ENCODE measurements at places on chromosomes 2 and 18.

GRCh38 chr2:7607441-7608173 lies 690.4 kb downstream of the RNF144A start:
- no peak for DNase-seq

- no peak for DNase-seq
These were observed 76.3 kb upstream of the MGAT4A start for GRCh38 chr2:98807221-98807620.

DNA sequence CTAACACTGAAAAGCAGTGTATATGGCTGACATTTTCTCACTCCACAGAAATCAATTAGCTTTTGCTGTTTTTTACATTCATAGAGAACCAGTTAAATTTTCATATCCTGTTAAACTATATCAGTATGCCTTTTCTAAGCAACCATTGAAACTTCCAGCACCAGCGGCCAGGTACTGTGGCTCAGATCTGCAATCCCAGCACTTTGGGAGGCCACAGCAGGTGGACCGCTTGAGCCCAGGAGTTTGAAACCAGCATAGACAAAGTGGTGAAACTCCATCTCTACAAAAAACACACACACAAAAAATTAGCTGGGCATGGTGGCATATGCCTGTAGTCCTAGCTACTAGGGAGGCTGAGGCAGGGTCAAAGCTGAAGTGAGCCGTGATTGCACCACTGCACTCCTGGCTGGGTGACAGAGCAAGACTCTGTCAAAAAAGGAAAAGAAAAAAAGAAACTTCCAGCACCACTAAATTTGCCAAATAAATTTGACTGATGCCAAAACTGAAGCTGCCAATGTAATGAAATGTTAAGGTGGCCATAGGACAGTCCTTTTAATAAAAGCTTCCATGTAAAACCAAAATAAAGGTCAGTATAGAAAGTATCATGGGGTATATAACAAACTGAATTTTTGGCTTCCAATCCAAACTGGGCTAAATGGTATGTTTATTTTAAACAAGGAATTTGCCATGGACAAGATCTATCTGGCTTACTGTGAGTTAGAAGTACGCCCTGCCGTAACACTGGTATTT lies 3.5 kb downstream of the SFT2D3 start:
- no peak for DNase-seq

DNA sequence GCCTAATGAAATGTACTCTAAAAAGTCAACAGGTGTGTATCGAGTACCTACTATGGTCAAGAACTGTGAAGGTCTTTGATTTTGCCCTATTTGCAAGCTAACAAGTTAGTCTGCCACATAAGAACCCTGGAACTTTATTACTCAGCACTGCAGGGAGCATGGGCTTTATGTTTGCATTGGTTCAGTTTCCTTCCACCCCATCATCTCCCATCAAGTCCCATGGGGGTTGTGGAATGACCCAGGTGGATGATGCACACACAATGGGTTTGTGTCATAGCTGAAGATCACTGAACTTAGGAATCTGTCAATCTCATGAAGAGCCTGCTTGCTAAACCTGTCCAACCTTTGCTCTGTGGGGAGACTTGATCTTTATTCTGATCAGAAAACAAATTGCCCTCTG lies 265.5 kb downstream of the RPRM start:
- DNase-seq, result no peak

DNA sequence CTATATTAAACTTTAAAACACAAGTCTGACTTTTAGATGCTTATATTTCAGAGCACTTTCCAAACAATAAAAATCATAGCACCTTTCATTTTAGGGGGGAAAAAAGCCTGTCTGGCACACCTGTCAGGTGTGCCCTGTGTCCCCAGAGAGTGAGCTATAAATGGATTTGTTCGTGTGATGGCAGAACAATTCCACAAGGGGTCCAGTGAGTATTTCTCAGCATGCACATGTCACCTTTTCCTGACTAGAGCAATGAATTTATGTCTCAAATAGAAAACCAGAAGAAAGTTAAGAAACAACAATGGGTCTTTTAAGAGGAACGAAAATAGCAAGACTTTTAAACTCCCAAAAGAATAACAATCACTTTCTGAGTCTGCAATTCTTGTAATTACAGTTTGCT lies 55.9 kb downstream of the ACVR1C start:
- no peak for DNase-seq

DNA sequence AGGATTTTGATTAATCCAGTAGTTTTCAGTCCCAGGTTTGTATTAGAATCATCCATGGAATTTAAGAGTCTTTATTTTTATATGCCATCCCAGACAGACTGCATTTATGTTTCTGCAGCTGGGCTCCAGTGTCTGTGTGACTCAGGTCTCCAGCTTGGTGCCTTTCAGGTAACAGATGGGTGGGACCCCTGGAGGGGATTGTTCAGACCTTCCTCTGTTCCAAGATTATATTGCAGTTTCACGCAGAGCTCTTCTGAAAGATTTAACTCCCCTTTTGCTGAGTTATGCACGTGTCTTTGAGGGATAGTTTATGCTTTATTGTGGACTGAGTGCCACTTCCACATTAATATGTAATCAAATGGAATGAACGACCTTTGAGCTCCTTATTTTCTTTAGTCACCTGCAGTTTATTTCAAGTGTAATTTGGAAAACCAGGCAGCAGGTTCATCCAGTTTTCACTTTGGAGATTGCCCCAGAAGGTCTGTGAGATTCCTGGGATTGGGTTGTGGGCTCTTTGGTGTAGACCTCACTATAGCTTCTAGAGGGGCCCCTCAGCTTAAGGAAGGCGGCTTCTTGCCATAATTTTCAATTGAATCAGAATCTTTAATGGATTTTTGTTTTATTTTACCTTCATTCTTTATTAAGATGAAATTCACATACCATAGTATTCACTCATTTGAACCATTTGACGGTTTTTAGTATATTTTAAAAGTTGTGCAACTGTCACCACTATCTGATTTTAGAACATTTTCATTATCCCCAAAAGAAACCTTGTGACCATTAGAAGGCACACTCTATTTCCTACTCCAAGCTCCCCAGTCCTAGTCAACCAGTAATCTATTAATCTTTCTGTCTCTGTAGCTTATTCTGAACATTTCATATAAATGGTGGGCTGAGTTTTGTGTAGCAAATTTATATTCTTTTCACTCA lies 135.0 kb downstream of the WDSUB1 start:
- no peak for DNase-seq

GRCh38 chr18:54209471-54210180 lies 14.8 kb downstream of the MBD2 start:
- DNase-seq, result no peak

DNA sequence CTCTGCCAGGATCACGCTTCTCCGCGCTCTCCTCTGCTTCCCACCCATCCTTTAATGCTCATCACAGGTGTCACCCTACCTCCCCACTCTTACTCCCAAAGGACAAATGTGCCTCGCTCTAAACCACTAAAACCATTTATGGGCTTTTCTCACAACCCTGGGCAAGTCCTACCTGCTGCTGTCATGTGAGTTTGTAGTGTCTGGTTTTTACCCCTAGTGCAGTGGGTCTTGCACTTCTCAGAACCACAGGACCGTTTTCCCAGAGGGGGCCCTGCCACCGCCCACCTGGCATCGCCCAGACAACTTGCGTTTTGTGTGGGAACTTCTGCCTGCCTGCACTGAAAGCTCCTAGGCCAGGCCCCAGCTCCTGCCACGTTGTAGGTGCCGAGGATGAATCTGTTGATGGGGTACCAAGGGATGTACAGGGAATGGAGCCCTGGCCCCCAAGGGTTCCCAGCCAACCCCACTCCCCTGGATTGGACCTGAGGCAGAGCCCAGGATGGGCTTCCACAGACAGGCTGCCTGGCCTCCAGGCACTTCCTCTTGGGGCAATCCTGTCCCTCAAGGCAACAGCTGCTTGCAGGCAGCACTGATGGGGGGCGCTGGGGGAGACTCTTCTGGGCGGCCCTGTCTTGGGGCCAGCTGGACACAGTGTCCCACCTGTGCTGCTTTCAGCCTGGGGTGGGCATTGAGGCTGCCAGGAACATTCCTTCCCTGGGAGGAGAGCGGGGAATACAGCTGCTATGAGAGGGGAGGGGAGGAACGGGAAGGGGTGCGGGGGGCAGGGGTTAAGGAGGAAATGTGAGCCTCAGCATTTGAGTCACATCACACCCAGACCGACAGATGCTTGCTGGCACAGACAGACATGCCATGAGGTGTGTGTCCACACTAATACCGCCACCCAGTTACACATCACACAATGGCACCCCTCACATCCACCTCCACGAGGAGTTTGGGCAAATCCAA lies 176.3 kb downstream of the ZFP36L2 start:
- DNase-seq, result no peak

GRCh38 chr2:145067549-145068030 lies 547.7 kb upstream of the ZEB2 start:
- DNase-seq, result no peak

GRCh38 chr2:239548451-239548871 lies 147.6 kb upstream of the HDAC4 start:
- no peak for DNase-seq

GRCh38 chr2:46167406-46167805 lies 129.8 kb upstream of the EPAS1 start:
- no peak for DNase-seq

DNA sequence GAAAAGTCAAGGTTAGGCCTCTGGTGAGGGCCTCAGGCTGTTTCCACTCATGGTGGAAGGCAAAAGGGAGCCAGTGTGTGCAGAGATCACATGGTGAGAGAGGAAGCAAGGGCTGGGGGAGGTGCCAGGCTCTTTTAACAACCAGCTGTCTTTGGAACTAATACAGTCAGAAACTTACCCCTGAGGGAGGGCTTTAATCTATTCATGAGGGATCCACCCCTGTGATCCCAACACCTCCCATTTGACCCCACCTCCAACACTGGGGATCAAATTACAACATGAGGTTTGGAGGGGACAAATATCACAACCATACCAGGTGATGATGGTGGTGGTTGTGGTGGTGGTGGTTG lies 10.9 kb downstream of the POLI start:
- DNase-seq, result no peak

DNA sequence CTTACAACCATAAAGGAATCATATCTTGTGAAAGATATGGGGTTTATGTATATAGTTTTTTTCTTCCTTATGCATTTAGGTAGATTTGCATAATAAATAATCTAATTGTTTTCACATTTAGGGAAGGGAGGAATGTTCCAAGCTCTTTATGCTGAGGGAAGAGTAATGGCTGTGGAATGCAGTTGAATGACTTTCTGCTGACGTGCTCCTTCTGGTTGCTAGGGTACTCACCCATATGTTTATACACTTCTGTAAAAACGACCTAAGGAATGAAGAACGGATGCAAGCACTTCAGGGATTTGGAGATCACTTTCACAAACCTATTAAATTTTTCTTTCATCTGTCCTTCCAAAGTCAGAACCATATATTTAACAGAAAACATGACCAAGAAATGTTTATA lies 29.2 kb upstream of the PPP4R1 start:
- DNase-seq, result no peak

DNA sequence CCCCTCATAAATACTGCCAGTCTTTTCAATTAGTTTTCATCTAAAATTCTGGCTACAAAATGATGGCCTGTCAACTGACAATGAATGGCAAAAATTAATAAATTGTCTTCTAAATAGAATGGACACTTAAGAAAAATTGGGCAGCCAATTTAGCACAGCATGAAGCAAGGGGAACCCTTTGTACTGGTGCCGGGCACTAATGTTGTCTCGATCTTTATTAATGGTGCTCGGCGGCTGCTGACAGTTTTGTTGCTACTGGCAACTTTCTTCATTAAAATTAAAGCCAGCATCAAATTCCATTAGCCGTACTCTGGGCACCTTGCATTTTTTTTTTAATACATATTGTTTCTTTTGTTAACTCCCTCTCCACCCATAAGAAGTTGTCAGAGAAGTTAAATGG lies 309.3 kb downstream of the GBX2 start:
- no peak for DNase-seq

- no peak for DNase-seq
These were observed 121.3 kb upstream of the CD226 start for GRCh38 chr18:70068981-70069380.
